Breast epithelium (tissue), 4 donors: ENCODE measurements at places on chromosomes 4 and X. TPM values are rescaled to one million over a fixed set of nuclear protein-coding genes. Genes with fewer than 3 reads are reported as not detected.

DNA sequence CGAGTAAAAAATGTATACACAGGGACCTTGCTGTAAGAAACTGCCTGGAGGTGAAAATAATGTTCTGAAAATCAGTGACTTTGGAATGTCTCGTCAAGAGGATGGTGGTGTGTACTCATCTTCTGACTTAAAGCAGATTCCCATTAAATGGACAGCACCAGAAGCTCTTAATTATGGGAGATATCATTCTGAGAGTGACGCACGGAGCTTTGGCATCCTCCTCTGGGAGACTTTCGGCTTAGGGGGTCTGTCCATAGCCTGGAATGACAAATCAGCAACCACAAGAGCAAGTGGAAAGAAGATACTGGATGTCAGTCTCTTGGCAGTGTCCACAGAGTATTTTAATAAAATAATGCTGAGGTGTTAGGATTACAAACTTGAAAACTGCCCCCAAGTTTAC lies 129.4 kb downstream of the THOC2 start:
- no peak for DNase-seq

DNA sequence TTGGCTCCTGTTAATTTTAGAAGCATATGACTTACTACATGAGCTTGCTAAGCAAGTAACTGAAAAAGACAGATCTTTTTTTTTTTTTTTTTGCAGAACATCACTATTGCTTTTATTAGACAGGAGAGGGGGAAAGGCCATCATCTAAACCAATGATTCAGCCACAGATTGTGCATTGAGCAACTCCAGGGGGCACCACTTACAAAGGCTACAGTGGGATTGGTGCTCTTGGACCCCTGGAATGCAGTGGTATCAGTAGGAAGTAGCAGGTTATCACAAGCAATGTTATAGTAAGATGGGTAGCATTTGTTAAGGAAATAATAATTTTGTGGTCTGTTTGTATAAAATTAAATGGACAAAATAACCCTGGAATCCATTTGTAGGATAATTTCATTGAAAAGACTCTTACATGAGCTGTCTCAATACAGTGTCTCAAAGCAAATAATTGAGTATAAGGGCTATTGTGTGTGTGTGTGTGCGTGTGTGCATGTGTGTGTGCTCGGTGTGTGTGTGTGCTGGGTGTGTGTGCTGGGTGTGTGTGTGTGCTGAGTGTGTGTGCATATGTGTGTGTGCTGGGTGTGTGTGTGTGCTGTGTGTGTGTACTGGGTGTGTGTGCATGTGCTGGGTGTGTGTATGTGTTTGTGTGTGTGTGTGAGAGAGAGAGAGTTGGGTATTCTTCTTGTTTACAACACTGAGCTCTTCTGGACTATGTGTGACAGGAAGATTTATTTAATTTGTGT lies 296.3 kb downstream of the PCDH7 start:
- no peak for DNase-seq

DNA sequence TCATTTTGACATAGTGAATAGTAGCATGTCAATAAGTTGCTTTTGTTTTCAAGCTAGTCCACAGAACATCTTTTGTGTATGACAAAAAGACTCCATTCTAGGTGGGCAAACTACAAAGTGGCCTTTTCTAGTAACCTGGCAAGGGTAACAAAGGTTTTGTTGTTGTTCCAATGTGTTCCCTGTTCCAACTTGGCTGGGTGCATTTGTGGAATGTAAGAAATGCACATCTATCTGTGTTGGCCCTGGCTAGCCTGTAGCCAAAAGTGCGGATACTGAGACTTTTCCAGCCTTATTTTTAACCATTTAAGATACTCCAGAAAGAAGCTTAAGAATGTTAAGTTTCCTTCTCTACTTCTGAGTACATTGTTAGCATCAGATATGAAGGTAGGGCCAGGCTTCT lies 118.7 kb upstream of the CHRDL1 start:
- no peak for DNase-seq

DNA sequence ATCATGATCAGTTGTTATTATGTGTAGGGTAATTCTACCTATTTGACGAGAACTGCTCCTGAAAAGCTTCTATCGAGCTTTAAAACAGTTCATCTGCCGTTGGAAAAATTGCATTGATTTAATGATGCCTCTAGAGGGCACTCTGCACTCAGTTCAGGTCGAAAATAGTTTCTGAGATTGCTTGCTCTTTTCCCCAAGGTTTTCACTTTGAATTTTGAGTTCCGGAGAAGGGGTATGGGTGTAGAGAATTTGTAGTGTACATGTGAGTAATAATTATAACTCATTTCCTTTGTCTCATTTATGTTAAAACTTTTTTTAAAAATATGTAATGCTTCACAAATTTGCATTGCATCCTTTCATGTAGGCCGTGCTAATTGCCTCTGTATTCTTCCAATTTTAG lies 28.4 kb upstream of the TNIP3 start:
- DNase-seq, result no peak

DNA sequence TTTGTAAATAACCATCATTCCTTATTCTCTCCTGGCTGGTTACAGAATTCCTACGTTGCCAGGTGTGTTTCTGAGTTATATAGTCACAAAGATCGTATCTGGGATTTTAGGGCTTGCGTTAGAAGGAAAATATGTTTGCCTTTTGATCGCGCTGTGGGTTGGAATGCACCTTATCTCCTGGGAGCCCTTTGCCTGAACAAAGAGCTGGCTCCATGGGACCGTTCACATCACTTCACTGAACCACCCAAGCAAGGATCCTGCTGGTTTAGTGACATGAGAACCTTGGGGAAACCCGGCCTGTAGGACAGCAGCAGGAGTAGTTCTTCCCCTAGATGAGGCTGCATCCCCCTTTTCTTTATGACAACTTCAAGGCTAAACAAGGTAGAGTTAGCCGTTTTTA lies 51.6 kb downstream of the RS1 start:
- DNase-seq, result no peak

DNA sequence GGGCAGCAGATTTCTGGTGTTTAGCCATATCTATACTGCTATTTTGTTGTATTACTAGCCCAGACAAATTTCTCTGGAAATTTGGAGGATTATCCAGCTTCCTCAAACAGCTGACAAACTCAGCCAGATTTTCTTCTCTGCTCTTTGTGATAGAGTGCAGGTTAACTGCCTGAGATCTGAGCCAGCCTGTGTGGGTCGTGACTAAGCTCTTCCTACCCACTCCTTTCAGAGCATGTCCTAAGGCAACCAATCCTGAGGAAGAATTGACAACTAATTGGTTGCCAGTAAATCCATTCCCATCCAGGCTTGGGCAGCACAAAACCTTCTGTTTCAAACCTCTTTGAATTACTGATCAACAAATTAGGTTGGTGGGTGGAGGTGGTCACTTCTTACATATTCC lies 2.5 kb upstream of the GABRA2 start:
- no peak for DNase-seq

GRCh38 chr4:168433571-168433970 lies 46.7 kb downstream of the DDX60L start:
- DNase-seq, result no peak

DNA sequence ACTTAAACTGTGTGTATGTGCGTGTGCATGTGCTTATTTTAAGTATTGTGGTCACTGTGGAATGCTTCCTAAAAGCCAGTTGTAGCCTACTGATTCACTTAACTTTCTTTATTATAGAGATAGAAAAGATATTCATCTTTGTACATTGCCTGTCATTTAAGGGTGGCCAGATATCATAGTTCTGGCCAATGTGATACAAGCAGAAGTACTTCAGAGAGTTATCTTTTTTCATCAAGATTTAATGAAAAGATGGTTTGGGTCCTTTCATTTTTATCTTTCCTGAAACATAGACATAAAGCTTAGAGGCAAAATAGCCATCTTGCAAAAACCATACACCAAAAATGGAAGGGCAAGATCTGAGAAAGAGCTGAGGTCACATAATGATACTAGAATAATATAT lies 744.7 kb upstream of the ADGRL3 start:
- no peak for DNase-seq

DNA sequence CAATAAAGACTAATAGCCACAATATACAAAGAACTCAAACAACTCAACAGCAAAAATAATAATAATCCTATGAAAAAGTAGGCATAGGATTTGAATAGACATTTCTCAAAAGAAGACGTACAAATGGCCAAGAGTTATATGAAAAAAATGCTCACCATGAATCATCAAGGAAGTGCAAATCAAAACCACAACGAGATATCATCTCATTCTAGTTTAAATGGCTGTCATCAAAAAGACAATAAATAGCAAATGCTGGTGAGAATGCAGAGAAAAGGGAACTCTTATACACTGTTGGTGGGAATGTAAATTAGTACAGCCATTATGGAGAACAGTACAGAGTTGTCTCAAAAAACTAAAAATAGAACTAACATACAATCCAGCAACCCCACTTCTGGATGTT lies 18.8 kb downstream of the TLR6 start:
- DNase-seq, result no peak

GRCh38 chrX:123215397-123216089 lies 31.5 kb downstream of the GRIA3 start:
- no peak for DNase-seq

- DNase-seq, result no peak
Measured at GRCh38 chr4:93355411-93355810, 473.1 kb upstream of the ATOH1 start.

GRCh38 chrX:20463296-20464075 lies 196.8 kb upstream of the RPS6KA3 start:
- DNase-seq, result no peak

DNA sequence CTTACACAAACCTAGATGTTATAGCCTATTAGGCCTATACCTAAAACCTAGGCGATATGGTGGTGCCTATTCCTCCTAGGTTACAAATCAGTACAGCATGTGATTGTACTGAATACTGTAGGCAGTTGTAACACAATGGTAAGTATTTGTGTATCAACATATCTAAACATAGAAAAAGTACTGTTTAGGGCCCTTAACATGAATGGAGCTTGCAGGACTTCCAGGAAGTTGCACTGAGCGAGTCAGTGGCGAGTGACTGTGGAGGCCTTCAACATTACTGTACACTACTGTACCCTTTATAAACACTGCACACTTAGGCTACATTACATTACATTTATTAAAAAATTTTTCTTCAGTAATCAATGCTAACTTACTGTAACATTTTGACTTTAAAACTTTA lies 37.8 kb downstream of the WWC2 start:
- no peak for DNase-seq

Gene FAM9A
- not detected for total RNA-seq

Gene RAB41
- not detected for total RNA-seq
